ENCODE measurements at places on chromosomes 12 and 14.

DNA sequence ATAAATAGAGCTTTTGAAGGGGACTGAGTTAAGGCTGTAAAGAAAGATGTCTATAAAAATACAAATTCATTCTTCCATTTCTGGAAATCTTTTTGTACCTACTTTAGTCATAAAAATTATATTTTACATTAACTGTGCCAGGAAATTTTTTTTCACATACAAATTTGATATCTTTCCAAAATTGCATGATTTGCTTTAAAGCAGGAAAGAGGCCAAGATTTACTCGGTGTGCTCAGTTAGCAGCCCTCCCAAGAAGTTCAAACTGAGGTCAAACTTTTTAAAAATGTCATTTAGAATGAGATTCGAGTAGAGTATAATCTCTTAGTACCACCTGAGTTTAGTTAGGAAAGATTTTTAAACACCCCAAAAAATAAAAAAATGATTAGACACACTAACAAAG lies 173.2 kb upstream of the GRIP1 start:
- no peak for DNase-seq

- DNase-seq = no peak
Measured at GRCh38 chr12:131803961-131804521, 24.2 kb upstream of the MMP17 start.

DNA sequence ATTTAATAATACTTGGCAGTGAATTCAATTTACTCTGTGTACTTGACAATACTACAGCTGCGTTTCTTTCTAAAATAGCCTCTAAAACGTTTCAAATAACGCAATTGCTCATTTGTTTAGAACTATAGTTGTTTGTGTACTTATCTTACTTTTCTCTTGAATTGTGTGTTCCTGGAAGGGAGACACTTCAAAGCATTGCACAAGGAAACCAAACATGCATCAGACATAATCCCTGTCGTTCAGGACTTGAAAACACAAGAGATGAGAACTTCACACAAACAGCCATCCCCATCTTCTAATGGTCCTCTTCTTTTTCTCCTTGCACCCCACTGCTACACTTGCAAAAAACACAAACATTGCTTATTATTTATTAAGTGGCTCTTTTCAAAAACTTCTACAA lies 38.5 kb downstream of the PTGER2 start:
- no peak for DNase-seq

- no peak for DNase-seq
Measured at GRCh38 chr14:90647473-90648005, 168.7 kb downstream of the TTC7B start.

DNA sequence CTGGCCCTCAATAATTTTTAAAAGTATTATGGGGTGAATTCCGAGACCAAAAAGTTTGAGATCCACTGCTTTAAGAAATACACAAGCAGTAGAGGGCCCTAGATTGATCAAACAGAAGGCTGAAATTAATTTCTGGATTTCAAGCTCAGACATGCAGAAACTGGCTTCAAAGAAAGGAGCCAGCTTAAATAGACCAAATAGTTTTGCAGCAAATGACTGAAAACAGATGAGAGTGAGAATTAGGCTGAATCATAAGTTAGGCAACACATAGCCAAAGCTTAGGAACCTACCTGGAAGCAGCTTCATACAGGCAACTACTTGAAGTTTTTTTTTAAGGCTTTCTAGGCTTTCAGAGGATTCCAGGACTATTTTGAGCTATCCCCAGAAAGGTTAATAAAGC lies 12.4 kb downstream of the ATF7 start:
- DNase-seq = no peak

- no peak for DNase-seq
Measured at GRCh38 chr14:77110286-77110685, 12.2 kb downstream of the CIPC start.

DNA sequence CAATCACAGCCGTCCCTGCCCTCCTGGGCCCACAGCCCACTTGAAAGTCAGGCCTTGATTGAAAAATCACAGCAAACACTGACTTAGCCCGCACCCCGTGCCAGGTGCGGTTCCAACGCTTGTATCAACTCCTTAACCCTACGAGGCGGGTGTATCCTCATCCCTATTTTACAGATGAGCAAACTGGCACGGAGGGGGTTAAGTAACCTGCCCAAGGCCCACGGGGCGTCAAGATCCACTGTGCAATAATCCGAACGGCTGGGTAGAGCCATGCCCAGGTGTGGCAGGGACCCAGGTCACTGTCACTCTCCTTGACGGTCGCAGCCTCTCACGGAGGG lies 583 bp downstream of the DNAH10 start:
- no peak for DNase-seq

- no peak for DNase-seq
Measured at GRCh38 chr12:93736640-93737178, 59.5 kb downstream of the CRADD start.

DNA sequence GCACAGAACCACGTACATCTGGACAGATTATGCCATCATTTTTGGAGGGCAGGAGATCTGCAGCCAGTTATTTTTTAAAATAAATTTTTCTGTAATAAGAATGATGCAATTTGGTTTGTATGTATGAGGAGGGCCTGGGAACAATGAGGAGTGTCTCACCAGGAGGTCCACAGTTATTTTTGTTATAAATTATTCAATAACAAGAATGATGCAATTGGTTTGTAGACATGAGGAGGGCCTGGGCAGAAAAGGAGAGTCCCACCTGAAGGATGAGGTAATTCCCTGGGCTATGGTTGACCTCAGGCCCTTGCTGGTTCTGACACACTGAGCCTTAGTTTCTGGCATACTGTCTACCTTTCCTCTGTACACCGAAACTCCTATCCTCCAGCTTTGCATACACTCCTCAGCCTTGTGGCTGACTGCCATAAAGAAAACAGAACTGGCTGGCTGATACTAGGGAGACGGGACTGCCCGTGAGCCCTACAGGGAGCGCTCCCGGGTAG lies 9.0 kb upstream of the DCD start:
- no peak for DNase-seq

DNA sequence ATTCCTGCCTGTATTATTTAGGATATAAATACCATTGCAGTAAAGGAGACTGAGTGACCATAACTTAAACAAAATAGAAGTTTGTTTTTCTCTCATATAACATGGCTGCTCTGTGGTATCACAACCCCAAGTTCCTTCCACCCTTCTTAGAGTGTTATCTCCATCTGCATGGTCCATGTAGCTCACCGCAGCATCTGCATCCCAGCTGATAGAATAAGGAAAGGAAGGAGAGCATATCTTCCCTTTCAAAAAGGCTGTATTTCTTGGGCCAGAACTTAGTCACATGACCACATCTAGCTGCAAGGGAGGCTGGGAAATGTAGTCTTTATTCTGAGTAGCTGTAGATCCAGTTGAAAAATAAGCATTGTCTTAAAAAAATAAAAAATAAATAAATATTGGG lies 184.8 kb upstream of the NUDT4 start:
- DNase-seq = no peak

DNA sequence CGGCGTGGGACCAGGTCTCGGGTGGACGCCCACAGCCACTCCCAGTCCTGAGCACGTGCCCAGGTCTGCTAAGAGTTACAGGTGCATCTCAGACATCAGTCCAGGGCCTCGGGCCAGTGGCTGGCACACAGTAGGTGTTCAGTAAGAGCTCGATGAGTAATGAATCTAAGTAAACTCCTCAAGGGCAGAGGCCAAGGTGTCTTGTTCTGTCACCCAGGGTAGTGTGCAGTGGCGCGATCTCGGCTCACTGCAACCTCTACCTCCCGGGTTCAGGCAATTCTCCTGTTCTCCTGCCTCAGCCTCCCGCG lies 11.2 kb downstream of the TTC7B start:
- DNase-seq = no peak

DNA sequence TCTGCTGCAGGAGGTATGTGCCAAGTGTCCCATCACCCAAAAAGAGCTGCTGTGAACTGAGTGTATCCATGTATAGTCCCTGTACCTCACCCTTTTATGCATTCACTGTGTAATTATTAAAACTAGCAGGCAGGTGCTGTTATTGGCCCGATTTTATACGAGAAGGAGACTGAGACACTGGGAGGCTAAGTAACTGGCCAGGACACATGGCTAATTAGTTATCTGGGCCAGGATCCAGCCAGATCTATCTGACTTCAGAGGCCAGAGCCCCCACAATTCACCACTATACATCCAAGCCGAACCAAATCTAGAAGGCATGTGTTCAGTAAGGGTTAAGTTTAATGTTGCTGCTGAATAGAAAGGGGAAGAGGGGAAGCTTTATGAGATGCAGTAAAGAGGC lies 73.4 kb downstream of the FRMD6 start:
- no peak for DNase-seq

DNA sequence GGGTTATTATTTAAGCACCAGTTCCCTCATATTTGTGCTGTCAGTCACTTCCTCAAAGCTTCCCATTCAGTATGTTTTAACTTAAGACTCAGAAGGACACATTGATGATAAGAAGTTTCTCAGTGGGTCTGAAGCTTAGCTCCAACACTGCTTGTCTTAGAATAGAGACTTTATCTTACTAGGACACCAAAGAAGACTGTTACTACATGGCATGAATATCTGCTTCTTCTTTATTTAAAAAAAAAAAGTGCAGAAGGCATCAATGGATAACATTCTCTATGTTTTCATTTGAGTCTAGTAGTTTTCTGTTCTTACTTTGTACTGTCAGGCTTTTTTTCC lies 404.2 kb downstream of the DAD1 start:
- no peak for DNase-seq

DNA sequence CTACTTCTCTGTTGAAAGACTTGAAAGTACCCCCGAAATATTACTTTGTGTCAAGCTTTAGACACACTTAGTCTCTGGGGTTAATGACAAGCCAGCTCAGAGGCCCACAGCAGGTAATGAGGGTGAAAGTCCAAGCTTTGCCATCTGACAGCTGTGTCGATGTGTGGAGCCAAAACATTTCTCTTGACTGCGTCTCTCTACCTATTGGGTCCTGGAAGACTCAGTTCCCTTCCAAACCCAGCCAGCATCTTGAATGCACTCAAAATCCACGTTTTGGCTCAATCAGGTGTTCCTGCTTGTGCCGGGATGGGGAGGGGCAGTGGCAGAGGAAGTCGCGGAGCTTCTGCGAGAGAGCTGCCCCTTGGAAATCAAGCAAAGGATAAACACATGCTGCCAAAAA lies 3.2 kb downstream of the PLXNC1 start:
- no peak for DNase-seq

- DNase-seq = no peak
Measured at GRCh38 chr12:52054231-52054832, 3.1 kb downstream of the NR4A1 start.

- no peak for DNase-seq
Measured at GRCh38 chr14:53793790-53794505, 162.7 kb downstream of the BMP4 start.

GRCh38 chr14:40386433-40386832 lies 954.2 kb upstream of the FBXO33 start:
- no peak for DNase-seq

GRCh38 chr12:106171117-106171750 lies 32.5 kb upstream of the NUAK1 start:
- DNase-seq = no peak

GRCh38 chr12:130993759-130994670 lies 40.3 kb downstream of the ADGRD1 start:
- DNase-seq = no peak

GRCh38 chr12:75476071-75476470 lies 4.5 kb upstream of the GLIPR1 start:
- DNase-seq = no peak

DNA sequence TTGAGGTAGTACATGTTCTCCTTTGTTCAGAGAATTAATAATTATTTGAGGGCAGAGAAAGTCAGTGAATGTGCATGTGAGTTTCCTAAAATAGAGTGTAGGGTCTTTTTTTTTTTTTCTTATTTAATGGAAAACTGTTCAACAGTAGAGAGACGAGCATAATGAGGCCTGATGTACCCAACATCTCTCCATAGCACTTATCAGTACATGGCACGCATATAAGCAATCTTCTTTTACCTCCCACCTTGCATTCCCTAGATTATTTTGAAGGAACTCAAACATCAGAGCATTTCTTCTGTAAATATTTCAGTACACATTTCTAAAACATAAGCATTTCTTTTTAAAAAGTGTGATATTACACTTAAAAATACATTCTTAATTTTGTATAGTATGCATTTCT lies 87.8 kb downstream of the KTN1 start:
- no peak for DNase-seq

DNA sequence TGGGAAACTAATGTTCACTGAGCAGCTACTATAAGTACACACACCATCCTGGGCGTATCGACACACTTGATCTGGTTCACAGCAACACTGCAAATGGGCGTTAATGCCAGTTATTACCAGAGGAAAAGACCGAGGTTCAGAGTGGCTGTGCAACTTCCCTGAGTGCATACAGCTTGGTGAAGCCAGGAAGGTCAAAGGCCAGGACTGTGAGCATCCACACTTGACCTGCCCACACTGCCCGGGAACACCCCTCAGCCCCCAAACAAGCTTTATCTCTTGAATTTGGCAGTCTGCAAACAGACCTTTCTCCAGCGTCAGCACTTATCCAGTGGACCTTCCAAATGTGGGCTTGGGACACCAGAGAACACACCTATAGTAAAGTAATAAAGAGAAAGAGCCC lies 312.6 kb downstream of the BCL11B start:
- DNase-seq = no peak

DNA sequence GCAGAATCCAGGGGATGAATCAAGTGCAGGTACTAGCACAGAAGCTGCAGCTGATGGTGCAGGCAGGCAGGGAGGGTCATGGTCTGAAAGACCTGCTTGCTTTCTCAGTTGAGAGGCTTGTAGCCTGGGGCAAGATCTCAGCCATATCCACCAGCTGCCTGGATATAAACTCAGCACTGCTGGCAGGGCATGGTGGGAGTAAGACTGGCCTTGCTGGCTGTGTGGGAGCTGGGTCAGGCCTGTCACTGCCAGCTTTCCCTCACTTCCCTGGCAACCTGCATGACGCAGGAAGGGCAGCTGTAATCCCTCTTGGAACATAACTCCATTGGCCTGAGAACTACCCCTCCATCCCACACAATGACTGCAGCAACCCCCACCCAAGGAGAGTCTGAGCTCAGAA lies 230.1 kb downstream of the ANO6 start:
- DNase-seq = no peak

DNA sequence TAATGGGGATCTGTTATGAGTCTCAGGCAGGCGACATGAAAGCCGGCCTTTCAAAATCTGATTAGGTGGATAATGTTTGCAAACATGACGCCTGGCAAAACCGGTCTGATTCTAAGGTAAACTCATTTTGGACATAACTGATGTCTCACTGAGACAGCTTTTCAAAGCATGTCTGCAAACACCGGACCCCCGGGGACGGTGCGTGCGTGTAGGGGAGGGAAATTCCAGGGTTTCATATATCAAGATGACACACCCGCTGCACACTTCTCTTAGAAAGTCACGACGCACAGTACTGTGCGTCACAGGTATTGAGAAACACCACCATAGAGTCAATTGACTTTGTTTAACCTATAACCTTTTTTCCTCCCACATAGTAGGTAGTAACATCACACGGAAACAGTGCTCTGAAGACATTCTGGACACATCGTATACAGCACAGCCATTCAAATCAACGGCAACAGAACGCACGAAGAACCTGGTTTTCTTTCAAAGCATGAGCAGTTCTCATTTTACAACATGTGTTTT lies 43.9 kb upstream of the TESC start:
- no peak for DNase-seq

Measured in stimulated activated CD8-positive, alpha-beta memory T cell treated with anti-CD3 and anti-CD28 coated beads, Interleukin-4, amount 100 ng/mL, for 1 hour (primary cell).